Stimulated activated CD8-positive, alpha-beta memory T cell treated with anti-CD3 and anti-CD28 coated beads, Interleukin-4, amount 100 ng/mL, for 4 hours (primary cell): ENCODE measurements at places on chromosomes 13 and 19.
A peak's percentile ranks its signal among the peaks of the same experiment; 100 is the strongest.

DNA sequence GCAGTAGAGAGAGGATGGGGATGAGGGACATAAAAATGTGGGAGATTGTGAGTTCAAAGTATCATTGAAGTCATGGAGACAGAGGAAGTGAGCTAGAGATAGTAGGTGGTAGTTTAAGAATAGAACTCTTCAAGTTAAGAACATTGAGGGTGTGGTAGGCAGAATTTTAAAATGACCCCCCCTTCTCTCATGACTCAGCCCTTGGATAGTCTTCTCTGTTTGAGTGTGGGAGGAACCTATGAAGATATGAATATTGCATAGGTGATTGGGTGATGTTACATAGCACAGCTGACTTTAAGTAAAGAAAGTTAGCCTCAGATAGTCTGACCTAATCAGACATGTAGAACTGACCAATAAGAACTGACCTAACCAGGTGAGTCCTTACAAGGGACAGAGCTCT lies 418.6 kb downstream of the FOXO1 start:
- no peak for DNase-seq

DNA sequence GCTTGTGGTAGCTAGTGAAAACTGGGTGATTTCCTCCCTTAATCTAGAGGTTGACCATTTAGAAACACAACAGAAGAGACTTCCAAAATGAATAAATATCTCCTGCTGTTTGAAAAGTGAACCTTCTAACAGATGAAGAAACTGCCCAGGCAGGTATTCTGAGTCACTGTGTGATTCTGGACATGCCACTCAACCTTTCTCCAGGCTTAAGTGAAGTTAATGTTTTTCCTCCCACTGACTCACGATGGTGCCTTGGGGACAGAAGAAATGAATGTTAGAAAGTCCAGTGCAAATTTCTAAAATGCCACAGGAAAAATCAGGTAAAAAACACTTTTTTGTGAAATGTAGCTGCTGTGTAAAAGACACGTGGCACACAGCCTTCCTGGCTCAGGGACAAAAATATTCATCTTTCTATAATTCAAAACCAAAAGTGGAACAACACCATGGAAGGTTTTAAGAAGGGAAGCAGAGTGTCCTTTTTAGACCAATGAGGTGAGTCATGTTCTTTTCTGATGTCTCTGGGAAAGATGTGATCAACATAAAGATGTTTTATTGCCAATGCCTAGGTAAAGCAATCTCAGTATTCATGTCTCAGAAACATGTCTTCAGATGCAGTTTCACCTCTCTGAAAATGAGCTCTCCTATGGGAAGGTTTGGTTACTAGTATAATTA lies 9.1 kb downstream of the UBE2L5 start:
- no peak for DNase-seq

- no peak for DNase-seq
Measured at GRCh38 chr19:40561947-40562346, 14.7 kb upstream of the SHKBP1 start.

DNA sequence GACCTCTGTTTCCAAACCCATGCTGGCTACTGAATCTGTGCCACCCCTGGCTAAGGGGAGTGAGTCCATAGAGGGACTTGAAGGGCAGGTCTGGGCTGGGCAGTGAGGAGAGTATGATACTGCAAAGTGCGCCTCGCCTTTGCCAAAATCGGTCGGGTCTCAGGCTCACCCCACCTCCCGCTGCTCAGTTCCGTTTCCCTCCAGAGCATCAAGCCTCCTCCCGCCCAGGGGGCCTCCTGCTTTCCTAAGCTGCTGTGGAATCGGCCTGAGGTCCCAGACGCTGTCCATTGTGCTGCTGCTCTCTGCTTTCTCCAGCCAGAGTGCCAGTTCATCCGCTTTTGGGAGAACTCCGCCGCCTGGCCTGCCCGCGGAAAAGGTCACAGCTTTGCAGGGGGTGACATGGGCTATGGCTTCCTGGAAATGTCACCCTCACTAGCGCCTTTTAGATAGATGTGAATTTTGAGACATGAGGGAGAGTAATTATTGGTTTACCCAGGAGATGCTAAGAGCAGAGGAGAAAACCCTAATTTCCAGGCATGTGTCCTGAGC lies 1418.4 kb downstream of the UQCRFS1 start:
- no peak for DNase-seq

DNA sequence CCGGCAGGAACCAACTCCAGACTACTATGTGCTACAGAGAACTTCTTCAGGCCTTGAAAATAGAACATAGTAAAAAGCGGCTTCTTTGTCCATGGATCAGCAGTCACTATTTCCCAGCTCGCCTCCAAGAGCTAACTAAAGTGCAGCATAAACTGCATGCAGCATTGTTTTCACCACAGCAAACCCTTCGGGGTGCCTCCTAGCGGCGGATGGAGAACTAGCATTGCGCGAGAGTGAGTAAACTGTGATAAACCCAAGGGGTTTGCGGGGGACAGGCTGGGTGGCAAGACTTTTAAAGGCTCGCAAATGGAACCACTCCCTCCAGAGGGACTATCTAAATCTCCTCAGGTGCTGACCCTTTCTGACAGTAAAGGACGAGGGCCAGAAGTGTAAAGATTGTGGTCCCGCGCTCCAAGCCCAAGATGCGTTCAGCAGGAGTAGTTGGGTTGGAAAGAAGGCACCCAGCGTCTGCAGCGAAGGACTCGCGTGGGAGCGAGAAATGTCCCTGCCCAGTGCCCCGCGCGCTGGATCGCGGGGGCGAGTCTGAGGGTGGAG lies 21.5 kb upstream of the SGCG start:
- no peak for DNase-seq

DNA sequence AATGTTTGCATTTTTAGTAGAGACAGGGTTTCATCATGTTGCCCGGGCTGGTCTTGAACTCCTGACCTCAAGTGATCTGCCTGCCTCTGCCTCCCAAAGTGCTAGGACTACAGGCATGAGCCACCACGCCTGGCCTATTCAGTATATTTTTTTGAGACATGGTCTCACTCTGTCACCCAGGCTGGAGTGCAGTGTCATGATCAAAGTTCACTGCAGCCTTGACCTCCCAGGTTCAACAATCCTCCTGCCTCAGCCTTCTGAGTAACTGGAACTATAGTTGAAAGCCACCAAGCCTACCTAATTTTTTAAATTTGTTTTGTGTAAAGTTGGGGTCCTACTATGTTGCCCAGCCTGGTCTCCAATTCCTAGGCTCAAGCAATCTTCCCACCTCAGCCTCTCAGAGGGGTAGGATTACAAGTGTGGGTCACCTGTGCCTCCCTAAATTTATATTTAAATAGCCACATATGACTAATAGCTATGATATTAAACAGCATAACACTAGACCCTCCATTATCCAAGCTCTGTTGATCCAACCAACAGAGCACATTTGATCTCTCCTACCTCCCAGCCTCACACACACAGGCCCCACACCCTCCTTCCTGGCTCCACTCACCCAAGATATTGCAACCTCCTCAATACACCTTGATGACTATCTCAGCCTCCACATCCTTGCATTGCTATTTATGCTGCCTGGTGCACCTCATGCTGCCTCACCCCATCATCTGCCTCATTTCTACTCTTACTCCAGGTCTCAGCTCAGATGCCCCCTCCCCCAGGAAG lies 2.1 kb upstream of the CEACAM19 start:
- no peak for DNase-seq

GRCh38 chr19:58558623-58559274 lies 338 bp upstream of the UBE2M start:
- peak; percentile 98 for DNase-seq

GRCh38 chr19:46913852-46914430 lies 53.1 kb downstream of the ARHGAP35 start:
- no peak for DNase-seq

DNA sequence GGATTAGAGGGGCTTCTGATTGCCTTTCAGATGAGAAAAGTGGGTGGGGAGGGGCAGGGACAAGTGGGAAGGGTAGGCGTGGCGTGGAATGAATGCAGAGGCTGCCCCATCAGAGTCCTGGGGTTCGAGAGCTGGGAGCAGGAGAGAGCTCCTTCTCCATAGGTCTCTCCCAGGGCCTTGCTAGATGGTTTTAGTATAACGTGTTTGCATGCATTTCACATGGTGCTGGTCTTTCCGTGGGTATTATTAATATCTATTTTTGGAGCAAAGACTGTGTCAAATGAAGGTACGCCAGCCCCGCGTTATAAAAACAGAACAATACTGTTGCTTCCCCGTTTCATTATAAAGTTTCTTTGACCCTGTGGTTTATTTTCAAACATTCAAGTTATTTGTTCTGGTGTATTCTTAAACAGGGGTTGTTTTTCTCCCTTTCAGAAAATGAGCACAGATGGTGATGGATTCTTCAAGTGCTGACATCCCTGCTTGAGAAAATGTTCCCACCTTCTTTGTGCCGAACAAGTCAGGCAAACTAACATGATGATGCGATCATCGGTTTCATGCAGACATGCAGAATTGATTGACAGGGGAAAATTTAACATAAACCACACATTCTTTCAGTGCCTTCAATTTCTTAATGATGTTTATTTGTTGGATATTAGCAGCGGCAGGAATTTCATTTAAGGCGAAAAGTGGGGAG lies 62.1 kb upstream of the ZNF536 start:
- DNase-seq, result no peak

DNA sequence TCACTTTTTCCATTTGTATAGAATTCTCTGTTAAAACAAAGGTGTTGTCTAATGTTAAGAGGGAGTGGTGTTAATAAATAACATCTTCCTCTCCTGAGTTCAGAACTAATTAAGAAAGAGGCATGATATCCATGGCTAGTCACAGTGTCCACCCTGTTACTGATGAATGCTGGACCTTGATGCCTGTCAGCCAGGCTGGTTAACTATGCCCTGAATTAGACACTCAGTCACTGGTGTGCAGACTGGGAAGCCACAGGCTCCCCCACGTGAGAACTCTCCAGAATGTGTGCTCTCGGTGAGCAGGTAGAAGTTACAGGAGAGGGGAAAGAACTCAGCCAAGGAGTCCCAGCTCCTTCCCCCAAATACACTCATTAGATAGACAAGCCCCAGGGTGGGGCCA lies 56.1 kb upstream of the RNF113B start:
- no peak for DNase-seq

DNA sequence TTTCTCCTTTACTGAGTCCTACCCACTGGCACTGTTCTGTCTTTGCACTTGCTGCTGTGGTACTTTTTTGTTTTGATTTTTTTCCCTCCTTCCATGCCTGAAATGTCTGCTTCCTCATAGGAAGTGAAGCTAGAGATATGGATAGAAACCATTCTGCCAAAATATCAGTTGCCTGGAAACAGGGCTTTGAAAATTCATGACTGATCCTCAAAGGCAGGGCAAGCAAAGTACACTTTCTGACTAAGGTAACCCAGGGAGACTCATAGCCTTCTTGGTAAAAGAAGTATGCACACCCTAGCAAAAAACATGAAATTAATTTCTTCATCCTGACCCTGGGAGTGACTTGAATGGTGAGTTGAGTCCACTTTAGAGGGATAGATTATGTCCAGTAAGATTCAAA lies 329.8 kb downstream of the MYO16 start:
- no peak for DNase-seq
